ENCODE measurements at places on chromosomes 6 and 20. TPM values are rescaled to one million over a fixed set of nuclear protein-coding genes. Genes with fewer than 3 reads are reported as not detected.

GRCh38 chr20:44688053-44688625 lies 27.0 kb upstream of the CCN5 start:
- no peak for DNase-seq

DNA sequence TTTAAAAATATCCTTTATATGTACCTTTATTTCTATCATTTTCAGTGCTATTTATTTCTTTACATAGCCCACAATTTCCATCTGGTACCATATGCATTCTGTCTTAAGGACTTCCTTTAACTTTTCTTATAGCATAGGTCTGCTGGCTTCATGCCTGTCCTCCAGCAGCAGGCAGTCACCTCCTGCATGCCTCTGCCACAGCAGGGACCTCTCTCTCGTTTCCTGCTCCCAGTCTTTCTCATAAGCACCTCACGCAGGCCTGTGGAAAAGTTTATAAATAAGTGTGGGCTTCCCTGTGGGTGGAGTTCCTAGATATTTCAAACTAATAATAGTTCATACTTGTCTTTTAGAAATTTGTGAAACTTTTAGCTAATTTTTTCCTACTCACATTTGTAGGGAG lies 133.9 kb downstream of the KCNQ5 start:
- DNase-seq, result no peak

DNA sequence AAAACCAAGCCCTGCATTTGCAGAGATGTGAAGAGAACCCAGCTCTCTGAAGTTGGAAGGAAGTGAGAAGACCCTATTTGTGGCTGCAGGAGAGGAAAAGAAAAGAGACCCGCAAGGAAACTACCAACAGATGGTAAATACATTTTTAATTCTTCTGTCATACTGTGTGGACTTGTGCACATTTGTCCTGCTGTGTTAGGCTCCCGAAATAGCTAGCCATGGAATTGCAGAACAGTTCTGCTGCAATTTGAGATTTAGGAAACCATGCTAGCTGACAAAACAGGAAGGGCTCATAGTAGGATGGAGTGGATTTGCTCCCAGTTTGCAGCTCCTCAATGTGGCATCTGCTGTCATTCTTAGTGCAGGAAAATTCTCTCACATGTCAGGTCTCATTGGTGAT lies 12.1 kb upstream of the ATXN1 start:
- DNase-seq, result no peak

PTCRA gene
- total RNA-seq, result not detected

FAM162B gene
- not detected for total RNA-seq

All from CD4-positive, alpha-beta memory T cell (primary cell).